ENCODE measurements at places on chromosomes 12 and 14.

DNA sequence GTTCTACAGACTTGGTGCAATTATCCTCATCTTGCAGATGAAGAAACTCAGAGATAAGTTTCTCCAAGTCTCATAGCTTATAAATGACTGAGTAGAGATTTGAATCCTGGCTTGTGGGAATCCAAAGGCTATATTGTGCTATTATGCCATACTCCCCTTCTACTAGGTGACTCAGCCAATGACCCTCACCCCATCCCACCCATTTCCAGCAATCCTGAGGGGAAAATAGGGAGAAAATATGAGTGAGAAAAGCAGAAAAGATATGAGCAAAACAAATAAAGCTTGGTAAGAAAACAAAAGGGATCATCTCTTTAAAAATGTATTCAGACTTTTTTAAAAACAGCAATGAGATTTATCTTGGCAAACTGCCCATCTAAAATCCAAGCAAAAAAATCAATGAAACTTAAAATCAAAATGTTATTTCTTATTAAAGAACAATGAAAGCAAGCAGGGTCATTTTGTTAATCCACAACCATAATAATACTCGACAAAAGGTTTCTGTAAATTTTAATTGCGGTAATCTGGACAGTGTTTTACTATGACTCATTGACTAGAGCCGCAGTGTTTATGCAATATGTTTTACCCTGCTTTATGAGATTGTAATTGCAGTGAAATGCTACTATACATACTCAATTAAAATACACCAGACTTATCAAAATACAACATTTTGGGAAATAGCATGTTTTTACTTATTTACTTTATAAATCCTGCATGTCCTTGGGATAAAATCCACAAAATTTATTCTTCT lies 13.1 kb upstream of the LGR5 start:
- no peak for DNase-seq

- no peak for DNase-seq
These were observed 57.1 kb upstream of the SLCO1B1 start for GRCh38 chr12:21073822-21074460.

DNA sequence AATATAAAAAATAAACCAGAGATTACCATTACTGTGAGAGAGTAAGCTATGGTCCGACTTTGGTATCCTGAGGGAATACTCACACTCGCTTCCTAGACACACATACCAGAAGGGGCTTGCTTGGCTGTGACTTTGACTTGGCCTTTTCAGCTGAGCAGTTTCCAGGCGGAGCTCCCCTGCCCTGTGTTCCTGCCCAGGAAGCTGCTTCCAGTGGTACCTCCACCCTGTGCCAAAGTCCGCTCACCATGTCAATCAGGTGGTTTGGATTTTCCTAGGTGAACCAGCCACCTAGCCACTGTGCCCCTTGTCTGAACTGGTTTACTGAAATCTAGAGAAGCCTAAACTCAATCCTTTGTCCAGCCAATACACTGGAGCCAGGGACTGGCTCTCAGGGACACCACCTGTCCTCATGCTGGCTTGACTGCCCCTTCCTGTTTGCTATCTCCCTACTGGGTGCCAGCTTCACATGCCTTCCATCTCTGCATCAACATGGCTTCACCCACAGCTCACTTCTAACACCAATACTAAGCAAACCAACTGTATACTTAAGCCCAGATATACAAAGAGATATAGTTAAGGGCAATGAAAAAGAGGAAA lies 28.6 kb downstream of the MAX start:
- no peak for DNase-seq

DNA sequence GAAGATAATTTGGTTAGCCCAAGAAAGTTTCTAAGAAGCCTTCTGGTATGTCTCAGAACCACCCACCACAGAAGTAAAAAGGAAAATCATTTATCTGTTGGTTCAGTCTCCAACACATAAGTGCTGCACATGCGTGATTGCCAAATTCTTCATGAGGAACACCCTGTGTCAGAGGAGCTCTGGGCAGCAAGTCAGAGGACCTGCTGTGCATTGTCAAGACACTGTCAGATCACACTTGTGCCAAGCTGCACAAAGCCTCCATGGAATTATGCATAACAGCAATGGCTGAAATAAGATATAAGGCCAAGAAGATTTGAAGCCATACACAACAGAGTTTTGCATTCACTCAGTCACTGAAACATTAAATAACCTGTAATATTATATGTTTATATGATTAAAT lies 1304.7 kb upstream of the FLRT2 start:
- DNase-seq = no peak

GRCh38 chr12:26054383-26054782 lies 70.5 kb downstream of the BHLHE41 start:
- DNase-seq = no peak

DNA sequence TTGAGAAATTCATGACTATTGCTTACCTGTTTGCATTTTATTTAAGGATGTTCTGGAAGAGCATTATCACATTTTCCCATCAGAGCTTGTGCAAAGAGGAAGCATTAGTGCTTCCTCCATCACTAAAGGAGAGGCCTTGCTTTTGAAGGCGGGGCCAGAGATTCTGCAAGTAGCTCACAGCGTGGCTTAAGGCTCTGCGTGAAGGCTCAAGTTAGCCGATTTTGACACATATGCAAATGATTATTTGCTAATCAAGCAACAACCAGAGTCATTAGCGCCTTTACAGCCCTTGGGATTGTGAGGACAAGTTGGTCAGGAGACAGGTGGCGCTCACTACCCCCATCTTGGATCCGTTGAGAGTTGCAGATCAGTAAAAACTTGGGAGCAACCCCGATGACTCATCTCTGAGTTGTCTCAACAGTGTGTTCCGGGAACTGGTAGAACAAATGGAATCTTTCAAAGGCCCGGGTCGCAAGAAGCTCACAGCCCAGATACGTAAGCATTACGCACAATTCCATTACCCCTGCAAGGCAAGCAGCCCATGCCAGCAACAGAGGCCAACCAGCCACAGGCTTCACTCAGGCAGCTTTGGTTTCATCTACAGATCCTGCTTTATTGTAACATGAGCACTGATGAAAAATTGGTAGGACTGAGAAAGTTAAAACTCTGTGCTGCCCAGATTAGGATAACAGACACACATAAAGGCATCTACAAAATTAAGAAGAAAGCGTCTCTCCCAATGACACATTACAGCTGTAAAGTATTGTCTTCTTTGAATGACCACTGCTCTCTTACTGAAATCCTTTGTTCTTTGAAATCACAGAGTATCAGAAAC lies 34.9 kb upstream of the SPTSSA start:
- no peak for DNase-seq

GRCh38 chr12:51714666-51715065 lies 123.6 kb downstream of the SCN8A start:
- DNase-seq = no peak

GRCh38 chr12:85568395-85569103 lies 267.7 kb downstream of the RASSF9 start:
- no peak for DNase-seq

GRCh38 chr12:10718279-10718821 lies 4.8 kb downstream of the YBX3 start:
- DNase-seq = no peak

DNA sequence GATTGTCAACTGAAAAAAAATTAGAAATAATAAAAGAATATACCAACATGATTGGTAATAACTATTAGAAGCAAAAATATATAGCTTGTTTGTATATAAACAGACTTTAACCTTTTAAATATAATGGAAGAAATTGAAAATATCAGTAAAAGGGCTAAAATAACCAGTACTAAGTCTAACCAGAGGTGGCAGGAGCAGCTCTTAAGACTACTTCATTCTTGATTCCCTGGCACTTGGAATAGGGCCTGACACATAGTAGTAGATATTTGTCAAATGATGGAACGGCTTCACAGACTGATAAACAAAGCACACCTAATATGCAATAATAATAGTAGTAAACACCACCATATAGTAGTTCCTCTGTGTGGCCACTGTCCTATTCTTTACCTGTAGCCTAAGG lies 9.4 kb downstream of the TMEM63C start:
- DNase-seq = no peak

DNA sequence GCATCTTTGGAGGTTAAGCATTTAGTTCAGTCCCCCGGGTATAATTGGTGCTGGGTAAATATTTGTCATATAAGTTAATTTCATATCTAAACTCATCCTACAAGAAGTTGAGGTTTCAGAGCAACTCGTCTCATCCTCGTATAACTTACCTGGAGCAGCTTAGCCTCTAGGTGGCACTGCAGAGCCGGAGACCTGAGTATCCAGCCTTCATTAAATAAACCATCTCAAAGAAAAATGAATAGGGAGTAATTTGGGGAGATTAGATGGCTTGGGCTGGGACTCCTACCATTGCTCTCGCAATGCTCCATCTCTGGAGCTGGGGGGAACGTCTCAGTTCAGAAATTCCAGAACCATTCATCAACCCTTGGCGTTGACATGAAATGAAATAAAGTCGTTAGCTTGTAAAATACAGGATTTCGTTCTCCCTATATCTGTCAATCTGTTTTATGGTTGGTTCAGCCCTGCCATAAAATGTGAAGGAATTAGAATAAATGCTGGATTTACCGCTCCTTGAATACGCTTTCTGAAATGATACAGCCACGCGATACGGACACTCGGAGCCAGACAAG lies 122.9 kb upstream of the TMEM132D start:
- DNase-seq = peak; percentile 9

DNA sequence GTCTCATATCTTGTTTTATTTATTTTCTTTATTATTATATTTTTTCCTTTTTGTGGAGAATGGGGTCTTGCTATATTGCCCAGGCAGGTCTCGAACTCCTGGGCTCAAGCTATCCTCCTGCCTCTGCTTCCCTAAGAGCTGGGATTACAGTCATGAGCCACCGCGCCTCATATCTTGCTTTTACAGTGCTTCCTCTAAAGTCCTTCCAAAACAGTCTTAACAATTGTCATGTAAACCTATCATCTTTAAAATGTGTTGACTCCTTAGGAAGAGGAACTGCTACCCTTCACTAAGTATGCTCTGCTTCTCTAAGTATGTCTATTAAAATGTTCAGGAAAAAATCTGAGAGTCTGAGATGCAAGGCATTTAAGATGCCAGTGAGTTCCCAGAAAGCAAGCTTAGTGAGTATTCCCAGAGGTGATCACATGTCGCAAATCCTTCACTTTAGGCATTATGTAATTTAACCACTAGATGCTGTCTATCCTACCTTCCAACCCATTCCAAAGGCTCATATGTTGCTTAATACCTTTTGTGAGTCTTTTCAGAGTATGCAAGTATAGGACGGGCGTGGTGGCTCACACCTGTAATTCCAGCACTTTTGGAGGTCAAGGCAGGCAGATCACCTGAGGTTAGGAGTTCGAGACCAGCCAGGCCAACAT lies 19.7 kb upstream of the FOXJ2 start:
- no peak for DNase-seq

DNA sequence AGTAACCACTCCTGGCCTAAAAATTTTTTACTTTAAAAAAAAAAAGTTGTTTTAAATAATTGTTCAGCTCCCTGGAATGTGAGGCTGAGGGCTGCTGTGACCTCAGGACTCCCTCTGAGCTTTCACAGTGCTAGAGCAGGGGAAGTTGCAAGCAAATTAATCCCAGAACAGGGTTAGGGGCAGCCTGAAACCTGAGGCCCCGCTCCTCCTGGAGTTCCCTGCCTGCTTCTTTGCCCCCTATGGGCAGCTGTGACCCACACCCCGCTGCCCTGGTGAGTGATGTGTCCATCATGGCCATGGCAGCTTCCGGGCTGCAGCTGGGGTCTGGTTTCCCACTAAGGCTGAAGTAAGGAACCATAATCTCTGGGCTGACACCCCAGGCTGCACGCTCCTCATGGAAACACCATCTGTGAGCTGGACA lies 9.5 kb downstream of the RITA1 start:
- no peak for DNase-seq

DNA sequence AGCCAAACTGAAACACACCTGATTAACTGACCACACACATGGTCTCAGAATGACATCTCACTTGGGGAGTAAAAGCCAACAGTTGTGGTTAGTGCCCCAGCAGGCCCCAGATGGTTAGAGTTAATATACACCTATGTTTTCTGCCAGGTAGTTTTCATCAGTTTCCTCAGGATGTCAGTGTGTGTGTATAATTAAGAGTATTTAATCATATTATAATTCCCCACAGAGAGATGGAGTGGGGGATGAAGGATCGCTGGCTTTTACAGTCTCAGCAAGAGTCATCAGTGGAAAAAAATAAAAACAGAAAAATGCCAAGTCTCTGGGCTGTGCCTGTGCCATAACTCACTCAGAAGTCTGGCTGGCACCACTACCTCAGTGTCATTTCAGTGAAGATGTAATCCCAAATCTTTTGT lies 412.5 kb downstream of the ZFP36L1 start:
- DNase-seq = no peak

- DNase-seq = no peak
These were observed 119.2 kb downstream of the TMTC2 start for GRCh38 chr12:82805812-82806497.

DNA sequence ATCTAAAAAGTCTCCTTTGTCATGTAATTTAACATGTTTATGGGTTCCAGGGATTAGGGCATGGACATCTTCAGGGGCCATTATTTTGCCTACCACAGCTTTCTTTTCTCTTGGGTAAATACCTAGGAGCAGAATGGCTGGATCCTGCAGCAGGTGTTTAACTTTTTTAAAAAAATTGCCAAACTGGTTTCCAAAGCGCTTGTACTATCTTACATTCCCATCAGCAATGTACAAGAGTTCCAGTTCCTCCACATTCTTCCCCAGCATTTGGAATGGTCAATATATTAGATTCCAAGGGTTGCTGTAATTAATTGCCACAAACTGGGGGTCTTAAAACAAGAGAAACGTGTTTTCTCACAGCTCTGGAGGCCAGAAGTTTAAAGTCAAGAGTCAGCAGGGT lies 27.7 kb upstream of the MYL2 start:
- no peak for DNase-seq
